Hypothalamus (tissue), 51 donors: ENCODE measurements at places on chromosomes 13 and 19.
A peak's percentile ranks its signal among the peaks of the same experiment; 100 is the strongest.

DNA sequence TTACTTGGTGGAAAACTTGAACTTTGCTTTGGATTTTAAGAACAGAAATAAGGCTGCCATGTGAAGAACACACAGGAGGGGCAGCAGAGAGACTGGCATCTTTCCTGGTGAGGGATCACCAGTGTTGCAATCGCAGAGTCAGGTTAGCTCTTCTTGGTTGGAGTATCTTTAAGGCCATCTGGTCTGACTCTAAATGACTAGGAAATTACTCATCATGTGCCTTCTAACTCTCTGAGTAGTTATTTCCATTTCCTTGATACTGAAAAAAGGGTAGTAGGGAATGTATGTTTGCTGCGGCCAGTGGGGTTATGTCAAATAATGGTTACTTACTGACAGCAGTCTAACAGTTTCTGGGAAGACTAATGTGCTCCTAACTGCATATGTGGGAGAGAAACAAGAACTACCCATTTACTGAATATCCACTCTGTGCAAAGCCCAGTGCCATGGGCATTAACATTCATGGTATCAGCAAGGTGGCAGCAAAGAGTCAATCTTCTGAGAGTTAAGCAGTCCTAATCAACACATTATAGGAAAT lies 122.1 kb downstream of the COG6 start:
- no peak for DNase-seq

DNA sequence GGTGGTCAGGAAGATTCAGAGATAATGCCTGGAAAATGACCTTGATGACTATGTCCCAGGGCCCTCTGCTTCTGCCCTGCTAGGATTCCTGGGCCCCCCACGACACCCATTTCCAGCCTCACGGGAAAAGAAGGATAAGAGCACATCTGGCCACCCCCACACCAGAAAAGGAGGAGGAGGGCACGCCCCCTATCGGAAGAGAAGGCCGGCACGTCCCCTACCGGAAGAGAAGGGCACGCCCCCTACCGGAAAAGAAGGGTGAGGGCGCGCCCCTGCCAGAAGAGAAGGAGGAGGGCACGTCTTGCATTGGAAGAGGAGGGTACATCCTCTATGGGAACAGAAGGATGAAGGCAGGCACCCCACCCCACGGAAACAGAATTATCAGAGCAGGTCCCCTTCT lies 84.3 kb downstream of the IER2 start:
- DNase-seq: peak; percentile 1

DNA sequence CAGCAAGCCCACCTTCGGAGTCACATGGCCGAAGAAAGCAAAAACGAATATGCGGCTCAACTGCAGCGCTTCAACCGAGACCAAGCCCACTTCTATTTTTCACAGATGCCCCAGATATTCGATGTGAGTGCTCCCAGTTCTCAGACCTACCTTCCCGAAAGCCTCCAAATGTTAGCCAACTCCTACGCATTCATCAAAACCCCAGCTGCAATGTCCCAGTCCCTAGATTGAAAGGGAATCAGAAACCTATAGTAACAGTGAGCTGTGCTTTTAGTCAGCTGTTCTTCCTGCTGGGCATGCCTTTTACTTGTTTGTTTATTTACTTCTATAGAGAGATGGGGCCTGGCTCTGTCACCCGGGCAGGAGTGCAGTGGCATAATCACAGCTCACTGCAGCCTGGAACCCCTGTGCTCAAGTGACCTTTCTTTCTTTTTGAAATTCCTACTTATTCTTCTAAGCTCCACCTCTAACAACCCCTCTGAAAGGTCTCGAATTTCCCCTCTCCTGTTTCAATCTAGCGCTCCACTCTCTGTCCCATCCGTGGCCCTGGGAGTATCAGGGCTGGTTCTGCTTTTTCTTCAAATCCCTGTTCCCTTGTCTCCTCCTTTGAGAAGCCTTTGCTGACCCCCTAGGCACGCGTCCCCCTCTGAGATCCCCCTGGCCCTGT lies 4.4 kb downstream of the TRIP10 start:
- DNase-seq: no peak

DNA sequence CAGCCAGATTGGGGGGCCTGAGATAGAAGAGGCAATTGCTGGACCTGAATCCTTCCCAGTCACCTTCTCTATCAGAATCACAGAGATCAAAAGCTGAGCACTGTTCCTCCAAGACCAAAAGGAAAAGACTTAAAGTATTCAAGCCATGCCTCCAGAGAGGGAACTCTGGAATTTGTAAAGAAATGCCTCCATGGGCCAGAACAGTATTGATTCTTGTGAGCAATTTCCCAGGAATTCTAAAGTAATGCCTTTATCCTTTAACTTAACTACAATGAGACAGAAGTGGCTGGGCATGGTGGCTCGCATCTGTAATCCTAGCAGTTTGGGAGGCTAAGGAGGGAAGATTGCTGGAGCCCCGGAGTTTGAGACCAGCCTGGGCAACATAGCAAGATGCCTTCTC lies 148.8 kb downstream of the FLT1 start:
- no peak for DNase-seq

DNA sequence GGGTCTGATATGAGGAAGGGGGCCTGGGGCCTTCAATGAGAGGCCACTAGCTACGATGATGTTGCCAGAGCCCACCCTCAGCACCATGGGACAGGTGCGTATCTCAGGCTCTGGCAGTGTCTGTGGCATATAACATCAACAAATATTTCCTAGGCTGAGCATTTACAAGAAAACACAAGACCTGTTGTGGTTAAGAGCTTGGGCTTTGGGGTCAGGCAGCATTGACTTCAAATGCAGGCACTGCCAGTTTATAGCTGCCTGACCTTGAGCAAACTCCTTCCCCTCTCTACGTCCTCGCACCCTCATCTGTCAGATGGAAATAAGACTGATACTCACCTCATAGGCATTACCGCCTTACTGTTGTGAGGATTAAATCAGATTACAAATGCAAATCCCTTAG lies 156.0 kb downstream of the KATNAL1 start:
- no peak for DNase-seq

DNA sequence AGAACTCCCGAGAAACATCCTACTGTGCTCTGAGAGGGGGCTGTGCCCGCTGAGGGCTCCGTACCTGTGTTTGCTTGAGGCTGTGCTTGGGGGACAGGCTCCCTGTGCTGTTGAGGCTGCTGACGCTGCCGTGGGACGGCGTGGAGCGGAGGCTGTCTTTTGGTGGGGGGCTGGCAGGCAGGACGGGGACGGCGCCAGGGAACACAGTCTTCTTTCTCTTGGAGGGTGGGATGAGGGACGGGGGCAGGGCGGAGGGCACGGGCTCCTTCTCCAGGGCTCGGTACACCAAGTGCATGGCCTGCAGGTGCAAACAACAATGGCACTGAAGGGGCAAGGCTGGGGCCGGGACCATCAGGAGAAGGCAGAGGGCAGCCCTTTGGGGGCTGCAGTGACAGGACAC lies 46.8 kb downstream of the EPS15L1 start:
- no peak for DNase-seq
